ENCODE measurements at places on chromosomes 5 and 9.

DNA sequence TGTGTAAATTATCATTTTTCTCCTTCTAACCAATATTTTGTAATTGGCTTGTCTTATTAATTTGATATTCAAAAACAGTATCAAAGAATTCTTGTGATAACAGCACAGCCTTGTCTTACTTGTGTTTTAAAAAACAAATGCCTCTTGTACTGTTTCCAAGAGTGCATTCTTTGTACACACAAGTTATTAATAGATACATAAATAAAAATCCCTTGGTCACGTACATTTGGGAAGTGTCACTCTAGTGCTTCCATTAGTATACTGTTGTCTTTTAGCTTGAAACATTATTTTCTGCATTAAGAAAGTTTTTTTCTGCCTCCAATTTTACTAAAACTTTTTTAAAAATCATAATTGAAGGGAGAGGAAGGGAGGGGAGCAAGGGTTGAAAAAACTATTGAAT is 133.2 kb downstream of the PIP5K1B start:
- DNase-seq: no peak

DNA sequence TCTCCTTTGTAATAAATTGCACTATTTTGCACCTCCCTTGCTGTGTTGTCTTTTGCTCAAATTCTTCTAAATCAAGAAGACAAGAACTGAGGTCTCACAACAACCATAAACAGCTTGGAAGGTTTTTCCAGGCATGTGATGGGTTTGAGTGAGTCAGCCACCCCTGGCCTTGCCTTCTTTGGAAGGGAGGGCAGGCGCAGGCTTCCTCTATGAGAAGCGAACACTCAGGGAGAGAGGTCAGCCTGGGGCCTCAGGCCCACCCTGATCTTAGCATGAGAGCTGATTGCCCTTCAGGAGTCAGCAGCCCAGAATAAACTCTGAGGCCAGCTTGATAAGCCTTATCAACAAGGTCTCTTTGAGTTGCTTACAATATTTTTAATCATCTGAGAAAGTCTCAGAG is 31.6 kb downstream of the S1PR3 start:
- no peak for DNase-seq

GRCh38 chr5:10595672-10596309 is 31.9 kb downstream of the ANKRD33B start:
- DNase-seq: peak; percentile 80

GRCh38 chr9:121562301-121562700 is 62.7 kb upstream of the GGTA1 start:
- DNase-seq: no peak

- DNase-seq: no peak
Measured at GRCh38 chr9:76218886-76219445, 175.3 kb downstream of the RFK start.

DNA sequence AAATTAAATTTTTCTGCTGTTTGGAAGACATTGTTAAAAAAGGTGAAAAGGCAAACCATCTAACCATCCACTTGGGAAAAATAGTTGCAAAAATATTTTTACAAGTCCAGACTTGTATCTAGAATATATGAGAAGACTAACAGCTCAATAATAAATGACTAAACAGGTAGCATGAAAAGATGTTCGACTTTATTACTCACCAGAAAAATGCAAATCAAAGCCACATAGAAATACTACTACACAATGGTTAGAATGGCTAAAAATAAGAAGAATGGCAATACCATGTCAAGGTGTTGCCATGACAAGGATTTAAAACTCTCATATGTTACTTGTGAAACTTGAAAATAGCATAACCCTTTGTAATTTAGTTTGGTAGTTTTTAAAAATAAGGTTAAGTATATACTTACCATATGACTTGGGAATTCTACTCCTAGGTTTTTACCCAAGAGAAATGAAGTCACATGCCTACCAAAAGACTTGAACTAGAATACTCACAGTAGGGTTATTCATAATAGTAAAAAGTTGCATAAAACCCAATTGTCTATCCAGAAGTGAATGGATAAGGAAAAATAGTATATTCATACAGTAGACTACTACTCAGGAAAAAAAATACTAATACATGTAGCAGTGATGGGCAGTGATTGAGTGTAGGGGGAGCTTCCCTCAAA is 93.8 kb downstream of the VPS13A start:
- DNase-seq: no peak

- DNase-seq: peak; percentile 92
Measured at GRCh38 chr9:124869986-124870560, 8.1 kb downstream of the ARPC5L start.

- no peak for DNase-seq
Measured at GRCh38 chr9:121783521-121784507, 132.4 kb downstream of the DAB2IP start.

- DNase-seq: no peak
Measured at GRCh38 chr9:107020040-107020530, 157.1 kb downstream of the ZNF462 start.

DNA sequence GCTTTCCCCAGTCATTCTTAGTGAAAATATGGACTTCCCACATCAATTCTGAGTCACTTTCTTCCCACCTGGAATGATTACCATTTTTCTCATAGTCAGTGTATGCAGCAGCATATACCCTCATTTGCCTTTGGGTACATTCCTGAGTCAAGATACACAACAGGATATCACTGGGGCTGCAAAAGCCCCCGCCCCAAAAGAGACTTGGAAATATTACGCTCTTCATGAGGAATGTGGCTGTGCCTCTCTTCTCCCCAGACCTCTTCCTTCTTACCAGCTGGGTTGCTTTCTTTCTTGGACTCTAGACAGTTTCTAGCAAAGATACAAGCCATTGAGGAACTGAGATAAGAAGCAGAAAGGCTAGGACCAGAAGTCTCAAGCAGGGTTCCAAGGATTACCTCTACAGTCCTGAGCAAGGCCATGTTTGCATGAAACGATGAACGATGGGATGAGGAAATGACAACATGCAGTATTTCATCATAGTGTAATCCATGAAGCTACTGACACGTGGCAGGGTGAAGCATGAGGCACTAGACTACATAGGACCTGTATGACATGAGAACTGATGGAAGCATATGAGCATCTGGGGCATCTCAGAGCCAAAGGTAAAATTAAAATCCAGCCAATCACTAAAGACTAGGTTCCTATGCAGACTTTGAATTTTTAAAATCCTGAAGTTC is 218.1 kb downstream of the RAB3C start:
- no peak for DNase-seq

DNA sequence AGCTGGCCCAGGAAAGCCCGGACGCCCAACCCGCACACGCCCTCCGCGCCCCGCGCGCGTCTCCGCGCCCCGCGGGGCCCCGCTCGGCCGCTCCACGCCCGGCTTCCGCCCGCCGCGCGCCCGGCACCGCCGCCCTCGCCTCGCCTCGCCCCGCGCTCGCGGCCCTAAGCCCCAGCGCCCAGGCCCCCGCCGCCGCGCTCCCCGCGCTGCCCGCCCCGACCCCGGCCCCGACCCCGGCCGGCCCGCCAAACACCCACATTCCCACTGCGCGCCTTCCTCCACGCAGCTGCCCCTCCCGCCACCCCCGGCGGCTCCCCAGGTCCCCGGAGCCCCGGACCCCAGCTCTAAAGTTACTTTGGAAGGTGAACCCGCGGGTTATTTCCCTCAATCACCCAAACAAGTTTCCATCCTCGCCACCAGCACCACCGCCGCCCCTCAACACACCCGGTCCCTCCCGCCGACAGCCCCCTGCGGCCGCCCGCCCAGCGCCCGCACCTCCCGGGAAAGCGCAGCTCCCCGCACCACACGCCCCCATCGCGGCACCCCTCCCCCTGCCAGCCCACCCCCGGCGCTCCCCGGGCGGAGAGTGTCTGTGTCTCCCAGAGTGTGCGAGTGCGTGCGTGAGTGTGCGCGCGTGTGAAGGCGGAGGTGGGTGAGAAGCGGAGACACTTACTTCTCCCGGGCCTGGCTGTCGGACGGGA is 439 bp downstream of the SSBP2 start:
- peak; percentile 2 for DNase-seq

- no peak for DNase-seq
Measured at GRCh38 chr9:128015696-128016095, 34.9 kb upstream of the EEIG1 start.

- DNase-seq: no peak
Measured at GRCh38 chr5:38695021-38695958, 138.8 kb upstream of the LIFR start.

DNA sequence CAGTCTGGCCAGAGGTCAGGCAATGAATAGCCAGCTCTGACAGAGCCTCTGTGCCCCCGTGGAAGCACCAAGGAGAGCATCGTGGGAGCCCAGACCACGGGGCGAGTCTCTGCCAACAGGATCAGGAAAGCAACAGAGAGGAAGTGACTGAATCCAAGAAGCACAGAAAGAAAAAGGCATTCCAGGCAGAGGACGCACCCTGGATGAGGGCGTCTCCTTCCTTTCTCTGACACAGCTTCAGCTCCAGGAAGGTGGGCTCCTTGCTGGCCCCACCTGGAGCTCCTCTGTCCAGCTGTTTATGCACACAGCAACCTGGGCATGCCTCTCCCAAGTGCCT is 16.6 kb downstream of the HK3 start:
- DNase-seq: no peak

DNA sequence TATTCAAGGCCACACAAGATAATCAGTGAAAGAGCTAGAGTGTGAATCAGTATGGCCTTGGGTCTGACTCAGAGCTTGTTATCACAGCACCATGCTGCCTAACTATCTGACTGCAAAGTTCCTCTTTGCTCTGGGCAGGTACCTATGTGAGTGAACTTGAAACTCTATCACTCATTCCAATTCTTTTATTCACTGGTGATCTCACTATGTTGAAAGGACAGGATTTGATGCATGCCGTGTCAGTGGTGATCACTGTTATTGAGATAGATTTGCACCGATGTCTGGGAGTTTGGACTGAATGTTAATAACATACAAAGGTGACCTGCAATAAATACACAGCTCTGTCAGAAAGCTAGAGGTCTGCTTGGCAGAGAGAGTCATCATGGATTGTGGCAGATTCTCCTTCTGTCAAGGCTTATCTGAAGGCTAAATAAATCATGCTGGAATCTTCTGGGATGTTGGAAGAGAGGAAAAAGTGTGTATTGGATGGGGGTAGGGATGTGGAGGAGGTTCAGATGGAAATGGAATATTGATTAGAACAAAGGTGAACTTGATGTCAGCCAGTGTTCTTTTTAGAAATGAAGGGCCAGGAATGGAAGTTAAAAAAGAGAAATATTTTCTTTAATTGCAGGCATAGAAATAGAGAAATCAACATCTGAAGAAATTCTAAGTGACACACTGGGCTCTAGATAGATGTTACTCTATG is 91.8 kb upstream of the TNC start:
- peak; percentile 84 for DNase-seq

- peak; percentile 36 for DNase-seq
Measured at GRCh38 chr5:154384480-154385235, 61.1 kb upstream of the SAP30L start.

- no peak for DNase-seq
Measured at GRCh38 chr9:136688274-136689107, 1.2 kb upstream of the AGPAT2 start.

GRCh38 chr5:167050568-167051401 is 1240.7 kb upstream of the WWC1 start:
- DNase-seq: no peak
